ENCODE measurements at places on chromosomes 12 and 14.

- DNase-seq: no peak
Measured at GRCh38 chr14:97178781-97179180, 381.6 kb downstream of the VRK1 start.

- DNase-seq: no peak
Measured at GRCh38 chr12:29008786-29009185, 140.3 kb upstream of the FAR2 start.

DNA sequence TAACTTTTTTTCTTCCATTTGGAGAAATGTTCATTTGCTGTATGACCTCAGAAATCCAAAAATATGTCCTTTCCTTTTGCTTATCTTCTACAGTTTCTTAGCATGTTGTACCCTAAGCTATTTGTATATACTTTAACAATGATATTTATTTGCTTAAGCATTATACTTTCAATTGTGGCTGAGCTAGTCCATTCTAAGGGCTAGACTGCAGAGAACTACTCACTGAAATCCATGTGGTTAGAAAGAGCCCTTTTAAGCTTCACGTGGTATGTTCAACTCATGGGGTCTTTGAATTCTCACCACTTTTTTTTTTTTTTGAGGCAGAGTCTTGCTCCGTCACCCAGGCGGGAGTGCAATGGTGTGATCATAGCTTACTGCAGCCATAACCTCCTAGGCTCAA is 122.5 kb downstream of the HMGA2 start:
- DNase-seq: no peak

DNA sequence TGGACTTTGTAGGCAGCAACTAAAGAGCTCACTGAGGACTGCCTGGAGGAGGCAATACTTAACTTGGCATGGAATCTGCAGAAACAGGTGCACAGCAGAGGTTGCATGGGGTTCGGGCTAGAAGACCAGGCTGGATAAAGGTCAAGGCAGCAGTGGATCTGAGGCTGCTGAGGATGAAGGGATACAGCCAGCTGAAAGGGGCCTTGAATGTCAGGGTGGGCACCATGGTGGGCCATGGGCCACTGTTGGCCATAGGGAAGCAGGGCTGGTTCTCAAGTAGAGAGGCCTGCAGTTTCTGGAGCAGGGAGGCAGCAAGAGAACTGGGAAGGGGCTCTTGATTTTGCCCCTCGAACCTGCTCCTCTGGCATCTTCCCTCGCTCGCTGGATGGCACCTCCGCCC is 55.5 kb downstream of the C14orf132 start:
- no peak for DNase-seq

- no peak for DNase-seq
Measured at GRCh38 chr12:83102499-83102898, 415.8 kb downstream of the TMTC2 start.

DNA sequence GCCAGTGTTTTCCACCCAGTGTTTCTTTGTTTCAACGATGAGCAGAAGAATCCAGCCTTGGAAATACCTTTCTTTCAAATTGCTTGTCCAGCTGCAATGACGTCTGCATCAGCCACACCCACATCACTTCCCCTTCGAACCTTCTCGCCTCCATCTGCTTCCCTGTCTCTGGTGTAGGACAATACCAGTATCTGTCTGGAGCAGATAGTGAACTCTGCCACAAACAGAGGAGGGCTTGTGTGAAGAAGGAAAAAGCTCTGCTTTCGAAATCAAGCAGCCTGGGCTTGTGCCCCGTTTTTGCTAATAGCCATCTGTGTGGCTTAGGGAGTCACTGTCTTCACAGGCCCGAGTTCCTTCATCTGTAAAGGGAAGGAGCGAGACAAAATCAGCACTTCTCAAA is 415.4 kb downstream of the ZFP36L1 start:
- DNase-seq: no peak

GRCh38 chr14:55754471-55754870 is 174.5 kb downstream of the KTN1 start:
- no peak for DNase-seq

DNA sequence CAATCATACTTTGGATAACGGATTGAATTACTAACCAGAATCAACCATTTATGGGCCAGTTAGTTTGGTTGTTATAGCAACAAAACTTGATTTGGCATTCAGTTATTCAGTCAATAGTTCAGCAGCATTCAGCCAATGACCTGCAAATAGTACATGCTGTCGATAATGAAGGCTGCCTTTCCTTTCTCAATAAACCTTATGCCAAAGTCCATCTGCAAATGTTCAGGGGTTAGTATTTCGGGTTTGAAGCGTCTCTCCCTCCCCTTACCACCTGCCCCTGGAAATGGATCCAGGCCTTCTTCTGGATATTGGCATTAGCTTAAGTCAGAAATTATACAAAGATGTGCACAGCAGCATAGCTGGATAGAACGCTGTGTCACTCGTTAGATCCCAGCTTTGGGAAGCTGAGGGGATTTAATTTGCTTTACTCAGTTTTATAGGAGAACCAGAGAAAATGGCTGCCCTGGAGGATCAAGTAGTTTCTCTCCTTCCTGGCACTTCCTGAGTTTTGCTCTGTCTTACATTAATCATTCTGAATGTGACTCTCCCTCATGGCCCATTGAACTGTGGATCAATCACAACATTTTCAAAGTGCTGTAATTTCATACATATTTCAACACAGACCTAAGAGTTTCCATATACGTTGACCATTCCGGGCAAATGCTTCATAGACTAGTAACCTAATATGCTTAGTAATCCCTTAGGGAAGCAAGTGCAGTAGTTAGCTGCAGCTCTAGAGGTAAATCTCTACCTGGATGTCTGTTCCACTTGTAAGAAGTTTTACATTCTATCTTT is 46.7 kb upstream of the PTPRR start:
- DNase-seq: no peak

All from BE2C (cell line).